ENCODE measurements at places on chromosomes 4 and X.

- no peak for DNase-seq
These were observed 106.8 kb downstream of the COL25A1 start for GRCh38 chr4:109195646-109196045.

DNA sequence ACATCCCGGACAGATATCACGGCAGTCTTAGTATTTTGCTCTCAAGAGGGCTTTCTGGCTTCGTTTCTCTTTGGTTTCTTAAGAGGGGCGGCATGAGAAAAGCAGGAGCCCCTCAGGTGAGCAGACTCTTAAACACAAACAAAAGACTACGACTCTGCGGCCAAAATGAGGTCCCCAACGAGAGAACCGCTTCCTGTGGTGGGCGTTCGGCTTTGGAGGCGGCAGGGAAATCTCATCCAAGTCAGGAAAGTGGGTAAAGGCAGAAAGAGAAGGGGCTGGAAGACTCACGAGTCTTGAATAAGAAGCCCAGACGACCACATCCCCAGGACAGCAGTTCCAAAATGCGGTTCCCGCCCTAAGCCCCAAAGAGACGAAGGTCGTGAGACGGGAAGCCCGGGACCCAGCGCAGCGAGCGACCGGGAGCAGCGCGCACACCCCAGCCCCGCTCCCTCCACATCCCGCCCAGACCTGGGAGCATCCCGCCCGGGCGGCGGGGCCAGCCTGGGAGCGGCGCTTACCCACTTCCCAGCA, 409 bp downstream of the UGDH start:
- DNase-seq, result peak; percentile 18

DNA sequence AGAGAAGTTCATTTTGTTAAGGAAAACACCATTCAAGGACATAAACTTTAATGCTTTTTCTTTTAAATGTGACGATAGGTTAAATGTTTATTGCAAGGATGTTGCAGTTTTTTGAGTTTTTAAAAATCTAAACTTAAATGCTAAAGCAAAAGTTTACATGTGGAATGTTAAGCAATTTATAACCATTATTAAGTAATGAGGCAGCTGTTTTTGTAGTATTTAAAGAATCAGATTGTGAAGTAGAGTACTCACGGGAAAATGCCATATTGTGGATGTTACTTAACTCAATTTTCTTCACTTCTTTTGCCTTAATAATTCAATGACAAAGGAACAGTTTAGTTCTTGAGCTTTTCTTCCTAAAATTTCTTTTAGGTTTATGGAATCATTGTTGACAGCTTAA, 43.5 kb downstream of the UBE2K start:
- no peak for DNase-seq

DNA sequence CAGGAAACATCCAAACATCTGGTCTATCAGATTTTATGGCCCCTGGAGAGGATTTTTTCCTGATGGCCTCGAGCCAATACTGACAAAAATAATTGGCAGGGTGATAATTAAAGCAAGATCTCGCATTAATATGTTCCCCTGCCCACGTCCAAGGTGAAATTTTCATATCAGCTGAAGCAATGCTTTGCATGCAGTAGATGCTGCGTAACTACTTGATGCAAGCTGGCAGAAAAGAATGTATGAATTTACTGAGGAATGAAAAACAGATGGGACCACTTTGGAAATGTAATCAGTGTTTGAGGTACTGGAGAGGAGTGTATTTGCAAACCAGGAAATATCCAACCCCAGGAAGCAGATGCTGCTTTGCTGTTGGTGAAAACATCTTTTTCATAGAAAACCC, 36.8 kb upstream of the REST start:
- no peak for DNase-seq

DNA sequence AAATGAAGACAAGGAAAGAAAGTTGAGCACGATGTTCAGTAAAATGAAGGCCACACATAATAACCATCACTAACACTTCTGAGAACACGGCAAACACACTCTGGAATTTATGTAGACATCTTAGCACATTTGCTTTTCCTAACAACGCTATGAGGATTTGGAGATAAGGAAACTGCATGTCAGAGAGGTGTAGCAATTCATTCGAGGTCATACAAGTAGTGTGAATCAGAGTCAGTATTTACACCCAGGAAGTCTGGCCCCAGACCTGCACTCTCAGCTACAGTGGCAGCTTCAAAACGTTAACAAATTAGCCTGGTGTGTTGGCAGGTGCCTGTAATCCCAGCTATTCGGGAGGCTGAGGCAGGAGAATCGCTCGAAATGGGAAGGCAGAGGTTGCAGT, 253.4 kb downstream of the PDGFC start:
- no peak for DNase-seq

GRCh38 chr4:2820216-2820982, 23.2 kb upstream of the ADD1 start:
- no peak for DNase-seq

DNA sequence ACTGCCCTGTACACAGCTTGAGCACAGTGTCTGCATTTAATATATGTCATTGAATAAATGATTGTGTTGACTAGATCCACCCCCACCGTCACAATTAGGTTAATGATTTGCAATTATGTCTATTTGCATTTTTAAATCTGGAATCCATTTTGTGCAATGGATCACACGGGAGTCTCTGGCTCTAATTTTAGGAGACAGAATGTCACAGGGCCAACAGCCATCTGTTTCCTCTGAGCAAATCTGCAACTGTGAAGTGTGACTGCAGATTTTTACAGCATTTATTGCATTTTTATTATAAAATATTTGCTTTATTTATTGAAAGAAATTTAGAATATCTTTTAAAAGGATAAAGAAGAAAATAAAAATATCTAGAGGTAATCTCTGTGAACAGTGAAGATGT, 316.8 kb downstream of the HS3ST1 start:
- DNase-seq, result no peak

GRCh38 chr4:56026596-56026995, 77.9 kb downstream of the CEP135 start:
- DNase-seq, result no peak

GRCh38 chr4:62209757-62210485, 1009.8 kb downstream of the ADGRL3 start:
- DNase-seq, result no peak

DNA sequence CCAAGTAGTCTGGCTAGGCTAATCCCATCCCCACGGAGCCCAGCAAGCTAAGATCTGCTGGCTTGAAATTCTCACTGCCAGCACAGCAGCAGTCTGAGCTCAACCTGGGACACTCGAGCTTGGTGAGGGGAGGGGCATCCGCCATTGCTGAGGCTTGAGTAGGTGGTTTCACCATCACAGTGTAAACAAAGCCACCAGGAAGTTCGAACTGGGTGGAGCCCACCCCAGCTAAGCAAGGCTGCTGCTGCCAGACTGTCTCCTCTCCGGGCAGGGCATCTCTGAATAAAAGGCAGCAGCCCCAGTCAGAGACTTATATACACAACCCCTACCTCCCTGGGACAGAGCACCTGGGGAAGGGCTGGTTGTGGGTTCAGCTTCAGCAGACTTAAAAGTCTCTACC, 639.6 kb downstream of the IQCM start:
- DNase-seq, result no peak

DNA sequence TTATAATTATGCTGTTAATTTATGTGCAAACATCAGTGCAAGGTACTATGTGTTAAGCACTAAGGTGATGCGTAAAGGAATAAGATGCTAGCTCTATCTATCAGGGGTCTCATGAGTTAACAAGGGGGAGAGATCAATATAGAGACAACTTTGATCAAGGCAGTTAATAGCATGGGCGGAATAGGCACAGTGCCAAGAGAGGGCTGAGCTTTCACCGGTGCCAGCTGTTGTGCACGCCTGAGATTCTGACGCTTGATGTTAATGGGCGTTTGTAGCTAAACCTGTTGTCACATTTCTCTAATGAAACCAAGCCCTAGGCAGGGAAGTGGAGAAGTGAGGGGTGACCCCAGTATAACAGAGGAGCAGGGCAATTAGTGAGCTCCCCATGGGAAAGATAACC, 86.0 kb upstream of the NMU start:
- DNase-seq, result no peak

DNA sequence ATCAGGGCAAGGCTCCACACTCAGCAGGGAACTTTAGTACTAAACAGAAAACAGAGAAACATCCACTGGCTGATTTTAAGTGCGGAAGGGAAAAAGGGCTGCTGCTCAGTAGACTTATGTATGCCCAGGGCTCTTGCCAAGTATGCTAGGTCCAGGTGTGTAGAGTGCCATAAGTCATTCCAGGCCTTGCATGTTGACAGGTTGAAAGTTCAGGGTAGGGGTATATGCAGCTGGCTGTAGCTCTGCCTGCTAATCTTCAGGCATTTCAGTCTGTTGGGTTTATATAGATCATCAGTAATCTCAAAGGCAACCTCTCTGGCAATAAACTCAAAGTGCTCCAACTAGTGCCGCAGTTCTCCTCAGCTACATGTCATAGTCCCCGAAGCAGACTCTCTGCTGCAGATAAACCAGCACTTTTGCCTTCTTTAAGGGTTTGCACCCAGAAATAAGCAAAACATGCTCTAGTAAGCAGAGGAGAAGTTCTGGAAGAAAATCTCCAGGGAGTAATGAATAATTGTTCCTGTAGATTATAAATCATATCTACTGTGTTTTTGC, 134.9 kb upstream of the GRIA3 start:
- DNase-seq, result no peak

DNA sequence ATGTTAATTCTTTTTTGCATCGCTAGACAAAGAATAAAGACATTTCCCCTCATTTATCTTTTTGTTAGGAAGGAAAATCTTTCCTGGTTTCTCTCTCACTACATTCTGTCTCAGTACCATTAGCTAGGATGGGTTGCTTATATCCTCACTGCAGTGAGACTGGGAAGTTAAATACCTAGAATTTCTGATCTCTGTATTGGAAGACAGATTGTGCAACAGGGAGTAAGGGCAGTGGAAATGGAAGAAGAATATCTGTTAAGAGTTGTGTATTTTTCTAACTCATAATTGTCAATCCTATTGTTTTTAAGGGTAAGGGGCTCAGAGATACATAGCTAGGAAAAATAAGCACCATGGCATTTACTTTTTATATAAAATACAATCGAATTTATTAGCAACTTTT, 19.6 kb downstream of the PTPN13 start:
- no peak for DNase-seq

DNA sequence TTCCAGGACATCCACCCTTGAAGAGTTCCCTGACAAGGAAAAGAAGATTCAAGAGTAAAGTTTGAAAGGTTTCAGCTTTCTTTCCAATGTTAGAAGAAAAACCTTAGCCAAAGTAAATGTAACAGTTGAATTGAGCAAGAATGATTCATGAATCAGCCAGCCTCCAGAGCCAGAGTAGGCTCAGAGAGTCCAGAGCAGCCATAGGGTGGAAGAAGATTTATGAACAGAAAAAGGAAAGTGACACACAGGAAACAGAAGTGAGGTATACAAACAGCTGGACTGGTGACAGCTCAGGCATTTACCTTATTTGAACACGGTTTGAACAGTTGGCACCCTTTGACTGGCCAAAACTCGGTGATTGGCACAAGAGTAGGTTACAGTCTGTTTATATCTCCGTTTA, 63.2 kb downstream of the QDPR start:
- no peak for DNase-seq

- no peak for DNase-seq
These were observed 81.1 kb downstream of the ATP11C start for GRCh38 chrX:139851730-139852129.

GRCh38 chr4:56183344-56183959, 203.8 kb downstream of the AASDH start:
- no peak for DNase-seq

GRCh38 chrX:15349046-15349445, 13.7 kb upstream of the PIGA start:
- DNase-seq, result peak; percentile 23

- no peak for DNase-seq
These were observed 9.9 kb downstream of the FNIP2 start for GRCh38 chr4:158778712-158779111.

DNA sequence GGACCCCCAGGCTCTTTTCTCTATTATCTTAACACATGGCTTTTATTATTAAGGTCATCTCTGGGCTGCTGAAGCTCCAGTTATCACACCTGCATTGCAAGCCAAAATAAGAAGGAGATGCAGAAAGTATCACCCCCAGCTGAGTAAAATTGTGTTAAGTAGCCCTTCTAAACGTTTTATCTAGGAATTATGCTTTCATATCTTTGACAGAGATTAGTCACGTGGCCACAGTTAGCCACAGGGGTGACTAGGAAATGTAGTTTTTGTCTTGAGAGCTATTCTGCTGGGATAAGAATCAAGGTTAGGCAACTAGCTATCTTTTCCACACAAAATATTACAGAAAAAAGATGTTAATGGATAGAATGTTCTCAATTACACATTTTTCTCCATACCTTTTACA, 102.1 kb downstream of the ANXA3 start:
- DNase-seq, result peak; percentile 4

- DNase-seq, result no peak
These were observed 131.9 kb upstream of the USP9X start for GRCh38 chrX:40953369-40953768.

DNA sequence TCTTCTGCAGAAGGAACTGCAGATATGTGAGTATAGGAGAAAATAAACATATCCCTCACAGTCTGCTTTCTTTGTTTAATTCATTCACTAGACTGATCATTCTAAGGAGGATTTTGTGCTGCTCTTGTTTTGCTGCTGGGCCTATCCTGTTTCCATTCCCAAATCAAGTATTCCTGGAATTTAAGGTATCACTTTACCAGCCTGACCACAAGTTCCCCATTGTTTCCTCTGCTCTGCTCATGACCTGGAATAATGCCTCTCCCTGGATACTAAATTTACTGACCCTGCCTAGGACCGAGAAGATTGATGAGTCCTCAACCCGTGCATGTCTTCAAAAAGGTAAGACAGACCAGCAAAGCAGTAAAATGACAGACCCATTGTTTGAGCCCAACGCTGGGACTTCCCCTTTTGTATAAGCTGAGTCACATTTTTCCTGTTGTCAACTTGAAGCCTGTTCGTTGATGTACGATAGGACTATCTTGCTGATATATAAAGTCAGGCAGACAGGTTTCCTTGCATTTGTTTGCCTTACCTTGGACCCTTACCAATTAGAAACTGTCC, 85.5 kb upstream of the TET2 start:
- DNase-seq, result no peak

- no peak for DNase-seq
These were observed 1.3 kb downstream of the DCAF12L1 start for GRCh38 chrX:126551306-126551705.

DNA sequence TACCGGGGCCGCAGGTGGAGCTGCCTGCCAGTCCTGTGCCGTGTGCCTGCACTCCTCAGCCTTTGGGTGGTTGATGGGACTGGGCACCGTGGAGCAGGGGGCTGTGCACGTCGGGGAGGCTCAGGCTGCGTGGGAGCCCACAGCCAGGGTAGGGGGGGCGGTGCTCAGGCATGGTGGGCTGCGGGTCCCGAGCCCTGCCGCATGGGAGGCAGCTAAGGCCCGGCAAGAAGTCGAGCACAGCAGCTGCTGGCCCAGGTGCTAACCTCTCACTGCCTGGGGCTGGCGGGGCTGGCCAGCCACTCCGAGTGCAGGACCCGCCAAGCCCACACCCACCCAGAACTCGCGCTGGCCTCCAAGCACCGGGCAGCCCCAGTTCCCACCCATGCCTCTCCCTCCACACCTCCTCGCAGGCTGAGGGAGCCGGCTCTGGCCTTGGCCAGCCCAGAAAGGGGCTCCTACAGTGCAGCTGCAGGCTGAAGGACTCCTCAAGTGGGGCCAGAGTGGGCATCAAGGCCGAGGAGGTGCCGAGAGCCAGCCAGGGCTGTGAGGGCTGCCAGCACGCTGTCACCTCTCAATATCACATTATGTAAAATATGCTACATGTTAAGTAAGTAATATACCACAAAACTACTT, 104.1 kb downstream of the COX7B2 start:
- DNase-seq, result no peak
